ENCODE measurements at places on chromosomes 2 and 18. TPM values are rescaled to one million over a fixed set of nuclear protein-coding genes. Genes with fewer than 3 reads are reported as not detected.

GRCh38 chr2:9708683-9709538 lies 78.1 kb upstream of the YWHAQ start:
- DNase-seq: no peak

DNA sequence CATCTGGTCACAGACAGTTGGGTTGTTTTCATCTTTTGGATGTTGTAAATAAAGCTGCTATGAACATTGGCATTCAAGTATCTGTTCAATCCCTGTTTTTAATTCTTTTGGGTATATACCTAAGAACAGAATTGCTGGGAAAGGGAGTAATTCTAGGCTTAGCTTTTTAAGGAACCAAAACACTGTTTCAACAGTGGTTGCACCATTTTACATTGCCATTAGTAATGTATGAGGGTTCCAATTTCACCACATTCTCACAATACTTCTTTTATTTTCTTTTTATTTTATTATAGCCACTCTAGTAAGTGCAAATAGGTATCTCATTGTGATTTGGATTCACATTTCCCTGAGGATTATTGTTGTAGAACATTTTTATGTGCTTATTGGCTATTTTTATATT lies 108.9 kb upstream of the GLS start:
- DNase-seq: no peak

- no peak for DNase-seq
Measured at GRCh38 chr2:181203412-181203811, 223.0 kb downstream of the UBE2E3 start.

- no peak for DNase-seq
Measured at GRCh38 chr18:50659091-50660003, 99.5 kb downstream of the MAPK4 start.

GRCh38 chr2:102581911-102582310 lies 37.4 kb upstream of the SLC9A2 start:
- DNase-seq: no peak

GRCh38 chr18:49650426-49650891 lies 88.6 kb downstream of the LIPG start:
- no peak for DNase-seq

Gene GALNT5
- total RNA-seq: 0.15 TPM

Gene ELAC1
- total RNA-seq: 10.5 TPM

All from endothelial cell (in vitro differentiated cells).